ENCODE measurements at places on chromosomes 5 and 9.

GRCh38 chr5:134458234-134459009 lies 46.7 kb upstream of the CDKN2AIPNL start:
- no peak for DNase-seq

GRCh38 chr5:64971513-64971912 lies 202.8 kb downstream of the CWC27 start:
- no peak for DNase-seq

DNA sequence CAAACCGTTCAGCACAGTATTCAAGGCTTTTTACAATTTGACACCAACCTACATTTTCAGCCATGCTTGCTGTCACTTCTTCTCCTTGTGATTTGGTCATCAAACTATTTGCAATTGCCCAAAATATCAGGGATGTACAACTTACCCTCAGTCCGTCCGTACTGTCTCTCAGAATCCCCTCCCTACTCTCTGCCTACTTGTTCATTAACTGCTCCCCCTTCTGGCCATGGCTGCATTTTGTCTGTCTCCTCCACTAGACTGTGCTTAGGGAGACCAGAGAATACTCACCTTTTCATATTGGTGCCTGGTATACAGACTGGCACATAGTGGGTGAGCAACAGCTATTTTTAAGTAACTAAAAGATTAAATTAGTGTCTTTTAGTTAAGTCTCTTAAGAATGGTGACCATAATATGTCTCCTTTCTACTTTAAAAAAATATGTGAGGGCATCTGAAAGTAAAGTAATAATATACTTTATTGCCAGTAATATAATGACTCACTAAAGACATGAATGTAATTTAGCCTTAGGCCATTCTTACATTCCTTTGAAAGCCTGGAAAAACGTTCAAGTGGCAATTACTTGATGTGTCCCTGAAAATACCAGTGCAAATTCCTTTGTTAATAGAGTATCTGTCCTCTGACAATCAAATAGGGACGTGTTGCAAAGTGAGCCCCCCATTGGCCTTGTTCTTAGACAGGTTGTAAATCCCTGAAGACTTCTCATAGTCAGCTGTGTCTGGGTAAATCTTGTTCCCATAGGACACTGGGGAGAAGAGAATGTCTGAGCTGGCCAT lies 27.8 kb downstream of the PRLR start:
- peak; percentile 11 for DNase-seq

DNA sequence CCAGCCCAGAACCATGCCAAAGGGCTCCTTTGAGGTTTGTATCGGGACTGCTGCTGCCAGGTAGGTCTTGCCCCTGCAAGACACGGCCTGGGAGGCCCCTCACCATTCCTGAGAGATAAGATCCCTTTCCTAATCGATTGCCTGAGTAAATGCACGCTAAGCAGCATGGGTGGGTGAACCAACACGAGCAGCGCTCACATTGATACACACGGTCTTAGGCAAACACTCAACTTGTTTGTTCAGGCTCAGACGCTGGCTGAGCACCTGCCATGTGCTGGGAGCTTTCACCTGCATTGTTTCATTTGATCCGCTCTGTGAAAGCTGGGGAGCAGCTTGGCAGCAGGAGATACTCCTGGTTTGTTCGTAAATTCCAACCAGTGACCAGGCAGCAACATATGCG lies 76.9 kb upstream of the NEURL1B start:
- no peak for DNase-seq

DNA sequence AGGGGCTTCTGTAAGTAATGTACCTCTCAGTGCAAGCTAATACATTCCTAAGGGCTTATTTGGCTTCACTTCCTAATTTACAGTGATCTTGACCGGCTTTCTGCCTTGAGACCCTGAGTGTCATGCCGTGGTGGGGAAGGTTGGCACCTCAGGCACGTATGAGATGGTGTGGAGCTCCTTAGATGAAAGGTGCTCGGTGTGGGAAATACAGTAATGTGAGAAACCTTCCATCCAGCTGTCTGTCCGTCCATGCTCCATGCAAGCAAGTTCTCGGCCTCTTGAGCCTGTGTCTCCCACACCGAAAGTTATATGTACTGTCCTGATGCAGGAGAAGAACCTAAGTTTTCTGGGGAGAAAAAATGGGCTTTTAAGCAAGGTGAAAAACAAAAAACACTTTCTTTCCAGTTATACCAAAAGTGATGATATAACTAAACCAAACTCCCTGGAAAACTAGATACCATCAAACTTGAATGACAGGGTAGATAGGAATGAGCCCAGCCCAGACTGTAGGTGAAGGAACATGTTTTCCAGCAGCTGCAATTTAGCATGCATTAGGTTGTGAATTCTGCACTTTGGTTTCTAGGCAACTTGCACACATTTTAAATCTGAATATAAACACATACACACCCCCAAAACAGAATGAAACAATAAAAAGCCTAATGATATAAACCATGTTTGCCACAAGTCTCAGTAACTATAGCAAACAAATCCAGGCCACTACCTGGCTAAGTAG lies 279.6 kb downstream of the FANCC start:
- no peak for DNase-seq

DNA sequence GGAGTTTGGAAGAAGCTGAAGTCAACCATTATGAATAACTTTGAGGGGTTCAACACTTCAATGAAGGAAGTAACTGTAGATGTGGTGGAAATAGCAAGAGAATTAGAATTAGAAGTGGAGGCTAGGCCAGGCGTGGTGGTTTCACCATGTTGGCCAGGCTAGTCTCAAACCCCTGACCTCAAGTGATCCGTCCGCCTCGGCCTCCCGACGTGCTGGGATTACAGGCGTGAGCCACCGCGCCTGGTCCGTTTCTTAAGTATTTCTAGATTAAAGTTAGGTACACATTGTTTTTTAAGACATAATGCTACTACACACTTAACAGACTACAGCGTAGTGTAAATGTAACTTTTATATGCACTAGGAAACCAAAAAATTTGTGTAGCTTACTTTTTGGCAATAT lies 14.1 kb downstream of the FNIP1 start:
- DNase-seq, result no peak

- no peak for DNase-seq
Measured at GRCh38 chr5:56759521-56760216, 55.7 kb upstream of the MAP3K1 start.

GRCh38 chr9:91863469-91863868 lies 86.6 kb downstream of the ROR2 start:
- DNase-seq, result no peak

DNA sequence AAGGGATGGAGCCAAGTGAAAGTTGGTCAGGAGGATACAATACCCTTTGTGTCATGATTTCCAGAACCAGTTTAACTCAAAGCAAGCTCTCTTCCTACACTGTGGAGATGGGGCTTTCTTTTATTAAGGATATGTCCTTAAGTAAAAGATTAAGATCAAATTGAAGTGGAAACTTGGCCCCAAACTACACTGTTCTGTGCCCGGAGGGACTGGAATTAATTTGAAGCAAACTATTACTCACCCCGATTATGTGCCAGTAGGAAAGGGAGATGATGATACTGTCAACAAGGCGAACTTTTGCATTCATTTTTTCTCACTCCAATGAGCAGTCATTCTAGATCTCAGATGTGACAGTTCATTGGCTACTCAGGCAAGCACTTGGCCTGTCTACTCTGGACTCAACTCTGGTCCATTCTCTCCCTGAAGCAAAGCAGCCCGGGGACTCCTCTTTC lies 186.7 kb downstream of the NTRK2 start:
- DNase-seq, result no peak

DNA sequence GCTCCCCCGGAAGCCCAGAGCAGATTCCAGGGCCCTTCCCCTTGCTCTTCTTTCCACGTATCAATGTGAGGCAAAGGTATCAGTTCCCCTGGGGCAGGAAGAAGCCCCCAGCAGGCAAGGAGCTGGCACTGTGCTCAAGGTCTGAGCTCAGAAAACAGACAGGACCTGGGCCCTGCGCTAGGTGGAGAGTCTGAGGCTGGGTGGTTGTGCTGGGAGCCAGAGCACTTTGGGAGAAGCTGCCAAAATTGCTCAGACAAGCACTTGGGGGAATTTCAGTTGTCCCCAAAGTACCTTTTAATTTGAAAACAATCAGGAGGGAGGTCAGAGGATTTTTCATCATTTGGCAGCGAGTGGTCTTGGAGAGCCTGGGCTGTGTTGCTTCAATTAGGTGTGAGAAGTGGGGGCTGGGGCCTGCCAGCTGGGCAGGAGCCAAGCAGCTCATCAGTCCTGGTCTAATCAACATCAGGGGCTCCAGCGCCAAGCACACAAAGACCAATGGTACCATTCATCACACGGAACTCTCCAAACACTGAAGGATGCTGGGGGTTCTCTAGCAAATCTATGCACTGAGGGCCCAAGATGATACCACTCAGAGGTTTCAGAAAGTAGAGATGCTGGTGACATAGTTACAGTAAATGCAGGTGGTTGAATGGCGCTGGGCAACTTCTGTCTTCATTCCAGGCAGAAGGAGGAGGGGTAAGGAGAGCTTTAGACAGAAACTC lies 176.5 kb downstream of the SNX18 start:
- no peak for DNase-seq

GRCh38 chr9:134212809-134213507 lies 48.6 kb upstream of the RNU6ATAC start:
- DNase-seq, result no peak

- DNase-seq, result no peak
Measured at GRCh38 chr9:36937951-36938350, 96.1 kb downstream of the PAX5 start.

- DNase-seq, result no peak
Measured at GRCh38 chr9:112755675-112756074, 5.1 kb downstream of the SNX30 start.

GRCh38 chr5:61262080-61262479 lies 70.0 kb upstream of the ZSWIM6 start:
- DNase-seq, result no peak

- DNase-seq, result no peak
Measured at GRCh38 chr5:140240987-140241706, 61.8 kb downstream of the PFDN1 start.

- no peak for DNase-seq
Measured at GRCh38 chr5:7868427-7868772, 431 bp downstream of the FASTKD3 start.

All from activated CD4-positive, alpha-beta T cell treated with anti-CD3 and anti-CD28 coated beads, Interleukin-2, amount 50 U/mL, for 1 hour (primary cell).